Osteocyte (in vitro differentiated cells): ENCODE measurements at places on chromosomes 11 and 22. TPM values are rescaled to one million over a fixed set of nuclear protein-coding genes. Genes with fewer than 3 reads are reported as not detected.

DNA sequence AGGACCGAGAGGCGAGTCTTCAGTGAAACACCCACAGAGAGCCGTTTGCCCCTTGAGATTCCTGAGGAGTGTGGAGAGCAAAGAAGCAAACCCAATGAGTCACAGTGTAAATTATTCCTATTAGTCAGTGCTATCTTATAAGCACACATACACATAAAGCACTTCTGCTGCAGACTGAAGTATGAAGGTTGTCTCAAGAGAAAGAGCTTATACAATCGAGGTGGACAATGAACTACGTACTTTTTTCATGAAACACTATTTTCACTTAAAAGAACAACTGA, 37.3 kb downstream of the GALNT18 start:
- peak; percentile 44 for DNase-seq

GRCh38 chr11:17296852-17297559, 20.5 kb downstream of the NUCB2 start:
- no peak for DNase-seq

The MS4A4A gene
- total RNA-seq: not detected in 2 replicates

- no peak for DNase-seq
Measured at GRCh38 chr22:31605851-31606585, 56.0 kb downstream of the PISD start.
